WERI-Rb-1 (cell line): ENCODE measurements at places on chromosomes 11 and 22.
A peak's percentile ranks its signal among the peaks of the same experiment; 100 is the strongest.

DNA sequence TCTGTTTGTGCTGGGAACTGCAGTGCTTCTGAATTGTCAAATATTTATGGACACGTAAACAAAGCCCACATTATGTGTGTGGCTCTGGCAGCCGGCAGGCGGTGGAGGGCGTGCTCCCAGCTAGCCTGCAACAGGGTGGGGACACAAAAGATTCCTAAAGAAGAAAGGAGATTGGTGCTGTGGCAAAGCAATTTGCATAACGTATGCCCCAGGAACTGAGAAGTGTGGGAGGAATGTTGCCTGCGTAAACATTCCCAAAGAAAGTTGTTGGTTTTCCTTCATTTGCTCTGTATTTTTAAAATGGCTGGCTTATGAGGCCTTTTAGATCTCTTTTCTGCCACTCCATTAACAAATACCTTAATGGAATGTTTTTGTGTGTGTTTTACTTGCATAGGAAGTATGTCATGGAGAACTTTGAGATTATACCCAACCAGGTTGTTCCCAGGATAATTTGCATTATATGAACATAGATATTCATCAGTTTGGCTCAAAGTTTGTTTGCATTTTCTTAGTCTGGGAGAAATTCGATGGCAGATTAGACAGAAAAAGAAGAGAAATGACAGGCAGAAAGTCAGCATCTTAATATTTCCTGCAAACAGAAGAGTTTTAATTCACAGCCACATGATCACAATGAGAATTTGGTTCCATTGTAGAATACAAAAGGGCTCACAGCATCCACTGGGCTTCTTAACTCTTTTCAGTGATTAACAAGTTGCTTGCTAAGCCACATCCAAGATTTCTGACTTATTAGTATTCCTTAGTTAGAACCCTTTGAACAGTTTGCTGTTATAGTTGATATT, 41.8 kb upstream of the DLAT start:
- DNase-seq: no peak

- DNase-seq: no peak
Measured at GRCh38 chr11:21489416-21490115, 703.3 kb upstream of the ANO5 start.

DNA sequence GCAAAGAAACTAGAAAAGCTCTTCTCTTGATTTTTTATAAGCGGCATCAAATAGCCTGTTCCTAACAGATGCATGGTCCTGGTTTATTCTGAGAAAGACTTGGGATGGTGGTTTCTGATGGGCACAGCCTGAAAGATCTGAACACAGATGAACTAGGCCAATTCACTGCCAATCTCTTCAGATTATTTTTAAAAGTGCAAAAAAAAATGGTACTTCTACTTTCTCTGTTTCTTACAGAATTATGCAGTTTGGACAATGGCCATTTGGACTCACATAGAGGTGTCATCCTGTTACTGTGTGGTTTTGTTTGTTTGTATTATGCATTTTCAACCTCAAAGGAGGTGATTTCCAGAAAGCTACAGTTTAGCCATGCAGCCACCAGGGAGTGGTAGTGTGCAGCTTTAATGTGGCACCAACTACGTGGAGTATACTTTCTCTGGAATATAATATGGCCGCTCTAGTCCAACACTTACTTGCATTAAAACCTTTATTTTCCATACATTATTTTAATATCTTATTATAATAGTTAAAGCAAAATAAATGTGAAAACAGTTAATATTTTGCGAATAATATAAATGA, 469.8 kb upstream of the KIRREL3 start:
- peak; percentile 45 for DNase-seq

DNA sequence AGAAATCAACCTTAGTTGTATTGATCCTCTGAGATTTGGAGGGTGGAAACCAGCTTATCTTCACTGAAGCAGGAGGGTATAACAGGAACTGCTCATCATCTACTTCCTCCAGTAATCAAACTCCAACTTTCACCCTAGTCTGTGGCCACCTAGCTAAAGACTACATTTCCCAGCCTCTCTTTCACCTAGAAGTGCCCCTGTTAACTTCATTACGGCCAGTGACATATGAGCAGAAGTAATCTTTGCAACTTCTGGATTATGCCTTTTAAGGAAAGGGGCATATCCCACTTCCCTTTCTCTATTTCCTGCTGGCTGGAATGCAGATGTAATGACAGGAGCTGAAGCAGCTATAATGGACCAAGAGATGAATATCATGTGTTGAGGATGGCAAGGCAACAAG, 7.6 kb upstream of the VPS37C start:
- no peak for DNase-seq
